ENCODE measurements at places on chromosomes 16 and 17. TPM values are rescaled to one million over a fixed set of nuclear protein-coding genes. Genes with fewer than 3 reads are reported as not detected.

Gene GRIN2A
- not detected for total RNA-seq

GRCh38 chr16:30335598-30336474 lies 19.3 kb downstream of the CD2BP2 start:
- DNase-seq: no peak

GRCh38 chr16:71276589-71277334 lies 12.4 kb downstream of the CMTR2 start:
- no peak for DNase-seq

DNA sequence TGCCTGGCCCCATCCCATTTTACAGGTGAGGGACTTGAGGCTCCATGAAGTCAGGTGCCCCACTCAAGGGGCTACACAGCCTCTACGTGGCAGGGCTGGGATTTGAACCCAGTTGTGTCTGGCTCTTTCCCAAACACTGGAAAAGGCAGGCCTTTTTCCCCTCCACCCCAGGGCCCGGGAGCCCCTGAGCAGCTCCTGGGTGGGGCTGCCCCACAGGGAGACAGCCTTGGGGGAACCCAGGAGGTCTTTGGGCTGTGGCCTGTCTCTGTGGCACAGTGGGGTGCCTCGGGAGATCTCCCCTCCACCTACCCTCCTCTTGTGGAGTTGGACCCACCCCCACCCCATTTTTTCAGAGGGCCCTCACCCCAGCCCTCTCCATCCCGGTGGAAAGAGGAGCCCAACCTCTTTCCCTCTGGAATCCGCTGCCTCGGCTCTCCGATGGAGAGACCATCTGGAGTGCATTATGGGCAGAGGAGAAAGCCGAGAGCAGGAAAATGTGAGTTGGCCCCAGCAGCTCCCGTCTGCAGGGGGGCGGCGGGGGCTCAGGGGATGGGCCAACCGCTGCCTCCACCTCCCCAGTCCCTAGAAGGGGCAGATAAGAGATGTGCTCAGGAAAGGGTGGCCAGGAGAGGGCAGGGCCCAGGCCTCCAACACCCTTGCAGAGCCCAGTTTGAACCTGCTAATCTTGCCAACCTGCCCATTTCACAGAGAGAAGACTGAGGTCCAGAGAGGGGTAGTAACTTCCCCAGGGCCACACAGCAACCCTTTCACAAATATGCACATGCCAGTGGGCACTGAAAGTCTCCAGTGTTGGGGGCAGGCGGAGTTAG lies 15.4 kb upstream of the TMEM92 start:
- DNase-seq: no peak

Gene RPH3AL
- 3.8 TPM for total RNA-seq

GRCh38 chr17:14950686-14951085 lies 314.4 kb downstream of the PMP22 start:
- DNase-seq: no peak

Gene TMEM235
- total RNA-seq: not detected
